ENCODE measurements at places on chromosomes 1 and 21.

- no peak for DNase-seq
These were observed 9.6 kb downstream of the ZNF648 start for GRCh38 chr1:182051938-182052337.

DNA sequence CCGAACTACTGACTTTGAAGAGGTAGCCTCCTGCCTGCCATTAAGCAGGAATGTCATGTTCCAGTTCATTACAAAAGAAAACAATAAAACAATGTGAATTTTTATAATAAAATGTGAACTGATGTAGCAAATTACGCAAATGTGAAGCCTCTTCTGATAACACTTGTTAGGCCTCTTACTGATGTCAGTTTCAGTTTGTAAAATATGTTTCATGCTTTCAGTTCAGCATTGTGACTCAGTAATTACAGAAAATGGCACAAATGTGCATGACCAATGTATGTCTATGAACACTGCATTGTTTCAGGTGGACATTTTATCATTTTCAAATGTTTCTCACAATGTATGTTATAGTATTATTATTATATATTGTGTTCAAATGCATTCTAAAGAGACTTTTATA lies 159.8 kb upstream of the SGIP1 start:
- DNase-seq, result no peak

DNA sequence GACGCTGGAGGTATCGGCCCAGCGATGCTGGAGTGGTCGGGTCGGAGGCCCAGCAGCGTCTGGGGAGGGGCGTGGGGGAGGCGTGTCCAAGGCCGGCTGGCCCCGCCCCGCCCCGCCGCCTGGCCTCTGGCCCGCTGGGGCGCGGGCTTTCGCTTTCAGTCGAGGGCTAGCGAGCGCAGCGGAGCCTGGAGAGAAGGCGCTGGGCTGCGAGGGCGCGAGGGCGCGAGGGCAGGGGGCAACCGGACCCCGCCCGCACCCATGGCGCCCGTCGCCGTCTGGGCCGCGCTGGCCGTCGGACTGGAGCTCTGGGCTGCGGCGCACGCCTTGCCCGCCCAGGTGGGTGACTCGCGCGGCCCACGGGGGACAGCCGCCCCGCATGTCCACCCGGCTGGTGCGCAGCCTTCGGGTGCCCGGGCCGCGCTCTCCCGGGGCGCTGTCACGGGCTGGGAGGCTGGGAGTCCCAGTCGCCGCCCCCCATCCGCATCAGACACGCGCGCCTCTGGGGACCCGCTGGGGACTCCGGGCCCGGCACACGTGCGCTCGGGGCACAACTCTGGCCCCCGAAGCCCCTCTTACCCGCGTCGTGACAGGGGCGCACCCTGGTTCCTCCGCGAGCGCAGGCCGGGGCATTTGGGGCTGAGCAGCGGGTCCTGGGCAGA lies at the start of gene TNFRSF1B:
TNFRSF1B (plus strand) TSS at position 158 of the 659 bp plus-strand sequence; CDS start at position 259, 101 bp downstream.
- no peak for DNase-seq

GRCh38 chr1:37605061-37605650 lies 9.4 kb upstream of the GNL2 start:
- no peak for DNase-seq

DNA sequence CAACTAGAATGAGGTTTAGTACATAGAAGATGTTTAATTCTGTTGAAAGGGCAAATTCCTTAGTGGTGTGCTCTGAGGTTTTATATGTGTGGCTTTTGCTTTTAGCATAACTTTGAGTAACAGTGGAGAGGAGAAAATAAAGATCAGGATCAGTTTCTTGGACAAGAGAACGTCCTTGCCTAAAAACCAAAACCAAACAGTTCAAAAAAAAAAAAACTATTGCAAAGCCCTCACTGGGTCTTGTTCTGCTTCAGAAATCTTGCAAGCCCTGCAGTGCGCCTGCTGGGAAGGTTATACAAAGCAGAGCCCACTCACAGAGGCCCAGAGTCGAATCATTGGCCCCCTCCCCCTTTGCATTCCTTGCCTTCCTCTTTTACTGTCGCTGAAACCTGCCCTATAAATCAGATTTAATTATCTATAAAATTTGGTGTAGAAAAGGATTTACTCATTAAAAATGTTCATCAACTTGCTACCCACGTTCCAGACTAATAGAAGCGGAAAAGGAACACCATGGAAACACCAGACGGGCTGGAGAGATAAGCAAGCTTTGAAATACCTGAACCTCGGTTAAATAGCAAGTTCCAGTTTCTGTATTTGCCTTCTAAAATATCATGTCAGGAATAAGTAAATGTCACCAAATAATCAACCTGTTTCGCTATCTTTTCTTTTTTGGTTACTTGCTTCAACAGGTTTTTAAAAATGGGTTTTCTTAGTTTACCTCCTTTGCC lies 201.6 kb upstream of the PTBP2 start:
- DNase-seq, result no peak

DNA sequence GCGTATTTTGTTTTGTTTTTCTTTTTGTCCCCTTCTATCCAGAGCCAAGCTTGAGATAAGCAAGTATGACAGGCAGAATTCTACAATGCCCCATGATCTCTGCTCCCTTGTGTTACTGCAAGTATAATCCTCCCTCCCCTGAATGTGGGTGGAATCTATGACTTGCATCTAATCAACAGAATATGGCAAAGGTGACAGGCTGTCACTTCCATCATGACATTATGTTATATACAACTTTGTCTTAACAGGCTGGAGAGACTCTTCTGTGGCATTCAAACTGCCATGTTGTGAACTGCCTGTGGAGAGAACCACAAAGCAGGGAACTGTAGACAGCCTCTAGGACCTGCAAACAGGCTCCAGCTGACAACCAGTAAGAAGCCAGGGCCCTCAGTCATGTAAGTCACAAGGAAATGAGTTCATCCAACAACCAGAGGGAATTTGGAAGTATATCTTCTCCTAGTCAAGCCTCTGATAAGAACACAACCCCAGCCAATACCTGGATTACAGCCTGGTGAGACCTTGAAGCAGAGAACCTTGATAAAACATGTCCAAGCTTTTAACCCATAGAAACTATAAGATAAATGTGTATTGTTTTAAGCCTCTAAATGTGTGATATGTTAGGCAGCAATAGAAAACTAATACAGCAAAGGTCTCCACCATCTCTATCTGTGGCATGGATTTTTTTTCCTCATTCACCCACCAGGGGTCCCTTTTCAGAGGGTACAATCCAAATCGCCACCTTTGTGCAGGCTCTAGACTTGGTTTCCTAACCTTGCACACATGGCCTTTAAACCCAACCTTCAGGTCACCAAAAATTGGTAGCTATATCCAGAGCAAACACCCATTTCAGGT lies 5.7 kb upstream of the C1orf162 start:
- DNase-seq, result no peak

- DNase-seq, result no peak
These were observed 7.5 kb downstream of the MX2 start for GRCh38 chr21:41369105-41369919.

DNA sequence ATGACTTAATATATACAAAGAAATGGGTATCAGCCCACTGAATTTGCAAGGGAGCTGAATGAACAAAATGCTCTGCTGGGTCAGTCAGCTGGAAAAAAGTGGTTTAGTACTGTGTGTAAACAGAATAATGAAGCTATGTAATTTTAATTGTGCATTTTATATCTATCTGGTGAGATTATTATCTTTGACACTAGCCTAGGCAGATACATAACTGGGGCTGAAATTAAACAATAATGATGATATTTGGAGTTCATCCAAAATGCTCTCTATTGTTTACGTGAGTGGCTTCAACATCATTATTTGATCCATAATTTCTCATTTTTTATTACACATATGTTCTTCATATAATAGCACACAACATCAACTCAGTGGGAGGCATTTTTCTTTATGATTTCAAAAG lies 208.5 kb upstream of the SNX7 start:
- no peak for DNase-seq

DNA sequence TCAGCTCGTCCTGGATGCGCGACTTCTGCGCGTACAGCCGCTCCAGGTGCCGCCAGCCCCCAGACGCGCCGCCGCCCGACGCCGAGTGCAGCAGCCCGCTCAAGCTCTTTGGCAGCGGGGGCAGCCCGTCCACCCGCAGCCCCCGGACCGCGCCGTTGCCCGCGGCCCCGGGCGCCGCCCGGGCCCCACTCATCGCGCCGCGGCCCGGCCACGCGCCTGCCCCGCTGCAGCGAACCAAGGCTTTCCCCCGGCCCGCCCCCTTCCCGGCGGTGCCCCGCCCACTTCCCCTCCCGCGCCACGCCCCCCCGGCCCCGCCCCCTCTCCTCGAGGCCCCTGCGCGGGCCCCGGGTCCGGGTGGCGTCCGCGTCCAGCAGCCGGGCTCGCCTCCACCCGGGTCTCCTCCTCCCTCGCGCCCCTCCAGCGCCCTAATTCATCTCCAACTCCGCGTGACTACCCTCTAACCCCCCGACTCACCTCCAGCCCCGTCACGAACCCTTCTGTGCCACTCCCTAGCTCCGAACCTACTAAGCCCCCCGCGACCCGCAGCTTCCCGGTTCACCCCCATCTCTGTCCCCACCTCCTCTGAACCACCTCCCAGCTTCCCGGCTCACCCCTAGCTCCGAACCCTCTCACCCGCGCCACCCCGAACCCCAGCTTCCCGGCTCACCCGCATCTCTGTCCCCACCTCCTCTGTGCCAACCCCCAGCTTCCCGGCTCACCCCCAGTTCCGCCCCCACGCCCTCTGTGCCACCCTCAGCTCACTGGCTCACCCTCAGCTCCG lies at the start of gene FAM89A:
FAM89A (minus strand) TSS at position 236 of the 781 bp plus-strand sequence; CDS start at position 193, 43 bp downstream.
- DNase-seq, result peak; percentile 55

DNA sequence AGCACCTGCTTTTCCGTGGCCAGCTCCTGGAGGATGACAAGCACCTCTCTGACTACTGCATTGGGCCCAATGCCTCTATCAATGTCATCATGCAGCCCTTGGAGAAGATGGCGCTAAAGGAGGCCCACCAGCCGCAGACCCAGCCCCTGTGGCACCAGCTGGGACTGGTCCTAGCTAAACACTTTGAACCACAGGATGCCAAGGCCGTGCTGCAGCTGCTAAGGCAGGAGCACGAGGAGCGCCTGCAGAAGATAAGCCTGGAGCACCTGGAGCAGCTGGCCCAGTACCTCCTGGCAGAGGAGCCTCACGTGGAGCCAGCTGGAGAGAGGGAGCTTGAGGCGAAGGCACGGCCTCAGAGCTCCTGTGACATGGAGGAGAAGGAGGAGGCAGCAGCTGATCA lies 413 bp downstream of the UBL4B start:
- no peak for DNase-seq

DNA sequence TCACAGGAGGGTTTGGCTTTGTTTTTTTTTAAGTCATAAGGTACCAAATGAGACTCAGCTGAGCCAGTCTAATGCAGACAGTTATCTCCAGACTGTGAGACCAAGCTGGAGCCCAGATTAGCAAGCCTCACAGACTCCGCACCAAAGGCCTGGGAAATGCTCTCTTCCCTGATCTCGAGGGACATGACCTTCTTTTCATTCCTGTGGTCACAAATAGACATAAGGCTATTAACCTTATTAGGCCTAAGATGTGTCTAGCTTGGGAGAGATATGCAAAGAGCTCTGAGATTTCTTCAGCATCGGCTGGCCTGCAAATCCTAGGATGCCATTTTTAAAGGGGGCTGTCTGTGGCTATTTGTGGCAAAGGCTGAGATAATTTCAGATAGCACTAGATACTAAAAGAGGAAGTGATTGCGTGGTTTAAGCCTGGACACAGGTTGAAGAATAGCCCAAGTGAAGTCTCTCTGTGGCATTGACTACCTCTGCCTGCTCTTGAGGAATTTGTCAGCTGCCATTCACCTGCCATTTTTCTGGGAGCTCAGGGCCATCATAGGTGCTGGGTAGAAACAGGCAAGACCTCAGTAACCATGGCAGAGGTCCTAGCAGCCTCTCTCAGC lies 301.3 kb downstream of the SIPA1L2 start:
- DNase-seq, result no peak

GRCh38 chr1:234604495-234605398 lies 5.2 kb downstream of the IRF2BP2 start:
- no peak for DNase-seq

Measured in caudate nucleus (tissue), 63 donors.